ENCODE measurements at places on chromosomes 1 and 21.
A peak's percentile ranks its signal among the peaks of the same experiment; 100 is the strongest.

GRCh38 chr1:117826119-117826518 lies 103.3 kb downstream of the GDAP2 start:
- DNase-seq = no peak

GRCh38 chr1:52569449-52570210 lies 16.7 kb upstream of the TUT4 start:
- DNase-seq = no peak

GRCh38 chr1:231596337-231596791 lies 30.2 kb upstream of the DISC1 start:
- no peak for DNase-seq

DNA sequence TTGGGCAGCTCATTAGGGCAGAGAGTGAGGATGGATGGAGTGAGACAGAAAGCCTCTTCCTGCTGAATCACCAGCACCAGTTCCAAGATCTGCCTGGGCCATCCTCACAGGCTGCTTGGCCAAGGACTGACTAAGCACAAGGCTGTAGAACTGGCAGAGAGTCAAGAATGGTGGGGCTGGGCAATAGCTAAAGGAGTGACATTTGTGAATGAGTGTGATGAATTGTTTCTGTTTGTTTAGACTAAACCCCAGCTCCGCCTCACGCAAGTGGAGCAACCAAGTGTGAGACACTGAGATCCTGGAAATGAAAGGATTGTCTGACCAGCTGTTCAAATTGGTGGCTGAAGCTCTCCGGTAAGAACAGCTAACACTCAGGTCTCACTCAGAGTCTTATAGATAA lies 38.6 kb downstream of the BRINP2 start:
- peak; percentile 23 for DNase-seq

DNA sequence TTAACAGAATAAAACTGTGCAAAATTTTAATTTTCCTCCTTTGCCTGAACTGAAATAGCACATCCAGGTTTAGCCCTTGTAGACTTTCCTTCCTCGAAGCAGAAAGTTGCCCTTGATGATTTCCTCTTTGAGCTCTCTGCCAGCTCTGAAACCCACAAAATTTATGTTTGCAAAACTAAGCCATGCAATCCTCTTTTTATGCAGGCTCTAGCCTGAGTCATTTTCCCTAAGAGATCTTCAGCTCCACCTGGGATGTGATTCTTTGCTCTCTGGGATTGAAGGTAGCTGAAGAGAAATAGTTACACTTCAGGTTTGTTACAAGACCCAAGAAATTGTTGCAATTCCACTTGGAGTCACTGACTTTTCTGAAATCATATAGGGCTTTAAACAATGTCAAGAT lies 1.4 kb upstream of the F3 start:
- DNase-seq = no peak

- DNase-seq = peak; percentile 65
Measured at GRCh38 chr1:32363713-32364112, 1.4 kb downstream of the TSSK3 start.

GRCh38 chr1:118988186-118989005 lies at the start of gene TBX15:
TSS of gene TBX15 (minus strand) at chr1:118988343. CDS start at chr1:118987795, 548 bp downstream.
- no peak for DNase-seq

GRCh38 chr1:192628396-192629057 lies 7.4 kb upstream of the RGS13 start:
- DNase-seq = no peak

- DNase-seq = no peak
Measured at GRCh38 chr21:28687586-28687985, 305.1 kb downstream of the LTN1 start.

GRCh38 chr1:79929356-79929755 lies 922.8 kb upstream of the ADGRL4 start:
- DNase-seq = no peak

DNA sequence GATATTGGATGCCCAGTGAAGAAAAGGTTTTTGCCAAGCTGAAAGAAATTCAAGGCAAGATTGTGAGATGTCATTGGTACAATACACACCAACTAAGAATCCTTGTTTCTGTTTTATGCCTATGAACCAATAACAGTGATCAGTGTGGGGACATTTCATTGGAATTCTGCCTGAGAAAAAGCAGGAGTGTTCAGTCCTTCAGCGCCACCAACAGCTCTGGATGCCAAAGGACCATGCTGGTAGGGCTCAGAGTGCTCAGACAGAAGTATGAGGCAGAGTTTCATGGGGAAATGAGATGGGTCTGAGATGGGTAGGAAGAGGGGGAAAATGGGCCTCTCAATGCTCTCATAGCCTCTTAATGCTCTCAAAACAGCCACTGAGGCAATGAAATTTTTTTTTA lies 56.5 kb downstream of the GABPA start:
- DNase-seq = no peak

GRCh38 chr1:232982238-232982944 lies 32.0 kb downstream of the NTPCR start:
- no peak for DNase-seq

DNA sequence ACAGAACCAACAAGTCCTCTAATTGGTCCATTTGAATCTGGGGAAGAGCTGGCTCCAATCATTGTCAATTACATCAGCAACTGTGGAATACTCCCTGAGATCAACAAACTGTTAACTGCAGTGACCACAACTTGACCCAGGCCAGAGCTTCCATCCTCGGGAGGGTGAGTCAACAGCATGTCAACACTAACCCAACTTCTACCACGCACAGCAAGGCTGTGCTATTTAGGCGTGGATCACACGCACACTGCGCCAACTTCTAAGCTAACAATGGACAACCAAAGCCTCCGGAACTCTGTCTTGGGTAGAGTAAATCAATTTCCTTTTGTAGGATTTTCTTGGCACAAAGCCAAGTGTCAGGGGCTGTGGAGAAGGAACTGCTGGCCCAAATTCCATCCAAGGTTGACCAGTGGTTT lies 30.4 kb downstream of the APP start:
- DNase-seq = peak; percentile 61
